ENCODE measurements at places on chromosomes 7 and 10. TPM values are rescaled to one million over a fixed set of nuclear protein-coding genes. Genes with fewer than 3 reads are reported as not detected.

Gene DGKI
- 0.53 TPM for total RNA-seq

Gene UCN3
- not detected for total RNA-seq

- H3K4me1 ChIP-seq, result peaks cover 46% of the 10 kb centered on the region
- no peak overlapping the region for H3K27ac ChIP-seq
- DNase-seq, result no peak
- peak overlapping the region; percentile 56 for H3K4me3 ChIP-seq
These were observed 983 bp downstream of the TNRC18 start for GRCh38 chr7:5422396-5423305.

GRCh38 chr10:11204351-11204942, 186.8 kb downstream of the CELF2 start:
- H3K27ac ChIP-seq, result peak overlapping the region; percentile 36
- H3K4me1 ChIP-seq, result peaks cover 94% of the 10 kb centered on the region
- peaks cover 96% of the 10 kb centered on the region for H3K36me3 ChIP-seq
- H3K27me3 ChIP-seq, result no peaks in the 10 kb centered on the region
- no peak for DNase-seq

GRCh38 chr10:80976658-80977057, 439.0 kb downstream of the SH2D4B start:
- no peaks in the 10 kb centered on the region for H3K36me3 ChIP-seq
- no peaks in the 10 kb centered on the region for H3K27me3 ChIP-seq
- no peak overlapping the region for H3K27ac ChIP-seq
- no peak for DNase-seq
- H3K4me1 ChIP-seq, result no peaks in the 10 kb centered on the region
- H3K4me3 ChIP-seq, result no peak overlapping the region

DNA sequence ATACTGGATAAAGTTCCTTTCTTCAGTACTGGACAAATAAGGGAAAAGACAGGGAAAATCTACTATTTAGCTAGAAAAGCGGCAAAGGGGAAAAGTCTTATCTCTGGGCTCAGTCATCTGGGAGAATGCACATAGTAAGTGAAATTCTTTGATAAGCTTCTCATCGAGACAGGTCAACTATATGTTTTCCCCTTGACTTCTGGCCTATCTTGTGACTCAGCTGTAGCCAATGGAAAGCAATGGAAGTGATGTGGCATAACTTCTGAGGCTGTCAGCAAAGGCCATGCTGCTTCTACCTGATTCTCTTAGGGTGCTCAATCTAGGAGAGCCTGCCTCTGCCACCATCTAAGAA, 91.9 kb downstream of the PCGF5 start:
- H3K4me1 ChIP-seq, result peaks cover 5% of the 10 kb centered on the region
- H3K36me3 ChIP-seq, result no peaks in the 10 kb centered on the region
- H3K27me3 ChIP-seq, result peaks cover 7% of the 10 kb centered on the region
- no peak for DNase-seq
- no peak overlapping the region for H3K4me3 ChIP-seq

GRCh38 chr10:49187950-49188761, at the start of gene TMEM273:
TSS of gene TMEM273 (minus strand) at chr10:49188391. CDS start at chr10:49188336, 55 bp downstream.
- H3K4me1 ChIP-seq, result peaks cover 77% of the 10 kb centered on the region
- peak within 1 kb of the TSS; percentile 92 for H3K27ac ChIP-seq
- peak; percentile 78 for DNase-seq
- H3K36me3 ChIP-seq, result peaks cover 33% of the 10 kb centered on the region
- H3K4me3 ChIP-seq, result peak within 1 kb of the TSS; percentile 91
- H3K27me3 ChIP-seq, result no peaks in the 10 kb centered on the region

GRCh38 chr7:129434675-129435318, 565 bp downstream of the STRIP2 start:
- H3K4me1 ChIP-seq, result peaks cover 44% of the 10 kb centered on the region
- H3K27ac ChIP-seq, result peak overlapping the region; percentile 71
- H3K4me3 ChIP-seq, result peak overlapping the region; percentile 85
- H3K36me3 ChIP-seq, result peaks cover 12% of the 10 kb centered on the region
- peaks cover 6% of the 10 kb centered on the region for H3K27me3 ChIP-seq
- DNase-seq, result no peak

DNA sequence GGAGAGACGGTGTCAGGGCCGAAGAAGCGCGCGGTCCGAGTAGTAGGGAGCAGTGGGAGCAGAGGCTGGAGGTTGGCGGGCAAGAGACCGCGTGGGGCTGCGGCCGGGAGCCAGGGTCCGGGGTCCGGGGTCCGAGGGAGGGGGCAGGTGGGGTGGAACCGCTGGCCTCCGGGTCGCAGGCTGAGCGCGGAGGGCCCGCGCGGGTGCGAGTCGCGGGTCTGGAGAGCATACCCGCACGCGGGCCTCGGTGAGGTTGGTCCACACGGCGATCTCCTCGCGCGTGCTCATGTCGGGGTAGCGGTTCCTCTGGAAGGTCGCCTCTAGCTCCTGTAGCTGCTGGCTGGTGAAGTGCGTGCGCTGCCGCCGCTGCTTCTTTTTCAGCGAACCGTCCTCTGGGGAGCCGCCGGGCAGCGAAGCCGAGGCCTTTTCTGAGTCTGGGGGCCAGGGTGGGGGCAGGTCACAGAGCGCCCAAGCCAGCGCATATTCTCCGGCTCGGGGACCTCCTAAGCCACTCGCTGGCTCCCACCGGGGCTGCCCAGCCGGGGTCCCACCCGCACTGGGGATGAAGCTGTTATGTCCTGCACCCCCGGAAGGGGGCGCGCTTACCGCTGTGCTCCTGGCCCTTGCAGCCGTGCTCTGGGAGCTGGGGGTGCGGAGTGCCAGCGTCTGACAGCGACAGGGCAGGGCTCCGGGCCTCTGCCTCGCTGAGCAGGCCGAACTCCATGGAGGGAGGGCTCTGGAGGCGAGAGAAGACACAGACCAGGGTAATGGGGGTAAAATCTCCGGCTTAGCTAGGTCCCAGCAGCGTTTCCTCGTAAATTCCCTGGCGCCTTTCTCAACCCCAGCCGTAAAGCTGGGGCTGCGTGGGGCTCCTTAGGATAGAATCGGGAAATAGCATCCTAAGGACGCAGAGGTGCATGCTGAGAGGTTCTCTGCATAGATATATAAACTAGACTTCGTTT, 5.5 kb downstream of the ELOVL3 start:
- H3K4me3 ChIP-seq, result peak overlapping the region; percentile 73
- peak; percentile 75 for DNase-seq
- H3K36me3 ChIP-seq, result no peaks in the 10 kb centered on the region
- H3K27me3 ChIP-seq, result peaks cover 55% of the 10 kb centered on the region
- no peak overlapping the region for H3K27ac ChIP-seq

DNA sequence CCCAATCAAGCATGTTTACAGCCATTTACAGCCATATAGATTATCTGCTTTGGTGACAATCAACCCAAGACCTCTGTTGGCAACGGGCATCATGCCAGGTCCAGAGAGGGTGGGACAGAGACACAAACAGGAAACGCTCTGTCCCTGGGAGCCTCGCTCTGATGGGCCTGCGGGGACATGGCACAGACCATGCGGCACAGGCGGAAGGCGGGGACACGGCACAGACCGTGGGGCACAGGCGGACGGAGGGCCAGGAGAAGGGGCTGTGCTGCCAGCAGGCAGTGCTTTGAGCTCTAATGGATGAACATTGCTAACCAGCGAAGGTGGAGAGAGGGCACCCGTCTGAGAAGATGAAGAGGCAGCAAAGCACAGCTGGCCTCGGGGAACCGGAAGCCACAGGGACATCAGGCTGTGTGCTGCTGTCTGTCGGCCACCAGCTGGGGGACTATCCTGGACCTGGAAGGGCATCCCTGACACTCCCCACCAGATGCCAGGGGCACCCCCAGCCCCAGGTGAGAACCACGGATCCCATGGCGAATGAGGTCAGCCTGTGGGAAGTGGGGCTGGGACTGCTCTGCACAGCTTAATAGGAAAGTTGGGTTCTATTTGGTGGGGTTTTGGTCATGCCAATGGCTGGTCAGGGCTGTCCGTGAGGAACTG, 61.0 kb downstream of the DIP2C start:
- no peak overlapping the region for H3K27ac ChIP-seq
- H3K27me3 ChIP-seq, result peaks cover 4% of the 10 kb centered on the region
- no peak overlapping the region for H3K4me3 ChIP-seq
- no peaks in the 10 kb centered on the region for H3K4me1 ChIP-seq
- no peak for DNase-seq

DNA sequence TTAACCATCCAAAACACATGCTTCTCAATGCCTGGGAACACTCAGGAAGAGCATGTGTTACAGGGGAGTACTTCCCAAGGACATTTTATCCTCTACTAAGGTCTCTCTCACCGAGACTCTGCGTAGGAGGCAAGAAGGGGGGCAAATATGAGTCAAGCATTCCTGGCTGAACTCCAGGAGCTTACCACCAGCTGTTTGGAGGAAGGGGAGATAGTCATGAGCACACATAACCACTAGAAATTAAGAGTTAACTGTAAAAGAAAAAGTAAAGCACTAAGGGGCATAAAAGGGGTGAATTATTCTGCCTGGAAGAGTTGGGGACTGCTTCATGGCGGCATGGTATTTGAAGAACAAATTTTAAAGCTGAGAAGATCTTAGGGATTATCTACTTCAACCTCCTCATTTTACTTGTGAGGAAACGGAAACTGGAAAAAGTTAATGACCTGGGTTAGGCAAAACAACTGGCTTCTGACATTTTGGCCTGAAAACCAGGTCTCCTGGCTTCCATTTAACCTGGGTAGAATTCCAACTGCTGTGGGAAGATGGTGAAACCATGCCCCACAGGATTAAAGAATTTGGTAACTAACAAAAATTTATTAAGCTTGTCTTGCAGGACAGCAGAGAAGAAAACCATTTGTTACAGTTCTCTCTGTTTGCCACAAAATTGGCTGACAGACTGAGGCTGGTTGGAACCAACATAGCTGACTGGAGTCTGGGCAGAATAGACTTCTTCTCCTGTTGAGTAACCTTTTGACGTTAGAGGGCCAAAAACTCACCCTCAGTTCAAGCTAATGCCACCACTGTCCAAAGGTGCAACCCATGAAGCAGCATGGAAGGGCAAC, 85.5 kb downstream of the SLC25A13 start:
- no peaks in the 10 kb centered on the region for H3K4me1 ChIP-seq
- H3K4me3 ChIP-seq, result no peak overlapping the region
- no peak overlapping the region for H3K27ac ChIP-seq
- no peaks in the 10 kb centered on the region for H3K27me3 ChIP-seq
- no peaks in the 10 kb centered on the region for H3K36me3 ChIP-seq

GRCh38 chr7:2472739-2473138, 3.5 kb downstream of the GRIFIN start:
- peaks cover 12% of the 10 kb centered on the region for H3K27me3 ChIP-seq
- peaks cover 8% of the 10 kb centered on the region for H3K4me1 ChIP-seq
- DNase-seq, result no peak
- no peak overlapping the region for H3K27ac ChIP-seq
- no peak overlapping the region for H3K4me3 ChIP-seq
- H3K36me3 ChIP-seq, result no peaks in the 10 kb centered on the region

- H3K27ac ChIP-seq, result no peak overlapping the region
- DNase-seq, result no peak
- H3K36me3 ChIP-seq, result no peaks in the 10 kb centered on the region
- peaks cover 7% of the 10 kb centered on the region for H3K4me1 ChIP-seq
These were observed 126.4 kb upstream of the RSU1 start for GRCh38 chr10:16943295-16944285.

- H3K4me3 ChIP-seq, result no peak overlapping the region
- H3K4me1 ChIP-seq, result no peaks in the 10 kb centered on the region
- no peak for DNase-seq
- H3K27ac ChIP-seq, result no peak overlapping the region
- no peaks in the 10 kb centered on the region for H3K36me3 ChIP-seq
- H3K27me3 ChIP-seq, result peaks cover 2% of the 10 kb centered on the region
These were observed 108.4 kb upstream of the NPY start for GRCh38 chr7:24175603-24176002.

- H3K36me3 ChIP-seq, result no peaks in the 10 kb centered on the region
- DNase-seq, result no peak
- H3K4me3 ChIP-seq, result no peak overlapping the region
- H3K27ac ChIP-seq, result no peak overlapping the region
- no peaks in the 10 kb centered on the region for H3K4me1 ChIP-seq
These were observed 155.4 kb upstream of the MYO3A start for GRCh38 chr10:25778646-25779045.

DNA sequence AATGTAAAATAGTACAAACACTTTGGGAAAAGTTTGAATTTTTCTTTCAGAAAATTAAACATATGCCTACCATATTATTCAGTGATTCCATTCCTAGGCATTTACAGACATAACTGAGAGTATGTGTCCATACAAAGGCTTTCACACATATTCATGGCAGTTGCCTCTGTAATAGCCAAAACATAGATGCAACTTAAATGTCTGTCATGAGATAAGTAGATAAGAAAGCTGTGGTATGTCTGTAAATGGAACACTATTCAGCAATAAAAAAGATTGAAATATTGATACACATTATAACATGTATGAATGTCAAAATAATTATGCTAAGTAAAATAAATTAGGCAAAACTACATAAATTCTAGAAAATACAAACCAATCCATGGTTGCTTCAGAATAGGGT, 964.5 kb upstream of the MBL2 start:
- no peaks in the 10 kb centered on the region for H3K27me3 ChIP-seq
- H3K27ac ChIP-seq, result no peak overlapping the region
- no peaks in the 10 kb centered on the region for H3K4me1 ChIP-seq
- no peak for DNase-seq
- H3K4me3 ChIP-seq, result no peak overlapping the region
